ENCODE measurements at places on chromosomes 3 and 15. TPM values are rescaled to one million over a fixed set of nuclear protein-coding genes. Genes with fewer than 3 reads are reported as not detected.

DNA sequence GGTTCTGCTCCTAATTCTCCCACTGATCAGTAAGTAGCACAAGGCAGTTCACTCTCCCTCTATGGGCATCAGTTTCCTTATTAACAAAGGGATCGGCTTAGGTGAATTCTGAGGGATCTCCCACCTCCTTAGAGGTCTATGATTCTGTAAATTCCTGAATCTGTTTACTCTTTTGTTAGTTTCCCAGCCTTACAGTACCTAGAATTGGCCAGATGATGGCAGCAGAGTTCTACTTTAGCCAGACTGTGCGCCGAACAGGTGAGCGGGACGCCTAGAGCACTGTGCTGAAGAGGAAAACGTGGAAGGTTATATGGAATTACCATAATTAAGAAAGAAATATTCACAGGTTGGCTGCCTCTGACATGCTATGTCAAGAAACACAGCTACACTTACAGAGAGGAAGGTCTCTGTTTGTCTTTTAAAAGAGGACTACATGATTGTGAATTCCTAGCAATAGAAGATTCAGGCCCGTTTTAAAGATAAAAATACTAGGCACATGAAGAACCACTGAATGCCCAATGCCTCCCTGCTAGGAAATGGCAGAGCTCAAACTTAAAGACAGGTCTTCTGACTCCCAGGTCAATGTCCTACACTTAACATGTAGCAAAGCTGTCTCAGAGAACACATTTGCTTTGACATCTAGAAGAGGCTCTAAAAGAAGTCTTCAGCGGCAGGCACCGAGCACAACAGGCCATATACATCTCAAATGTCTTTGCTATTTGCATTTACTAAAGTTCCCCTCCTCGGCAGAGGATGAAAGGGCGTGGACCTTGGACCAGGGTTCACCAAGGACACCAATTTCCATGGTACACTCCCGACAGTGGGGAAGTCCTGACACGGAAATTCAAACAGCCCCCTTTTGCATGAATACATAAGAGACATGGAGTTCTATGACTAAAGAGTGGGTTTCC, 259.9 kb downstream of the FGF12 start:
- peak; percentile 75 for DNase-seq

- DNase-seq = no peak
Measured at GRCh38 chr3:130354430-130354829, 9.0 kb downstream of the COL6A5 start.

Gene ALPK3
- total RNA-seq = 38.8 TPM

Gene MESP2
- total RNA-seq = not detected

DNA sequence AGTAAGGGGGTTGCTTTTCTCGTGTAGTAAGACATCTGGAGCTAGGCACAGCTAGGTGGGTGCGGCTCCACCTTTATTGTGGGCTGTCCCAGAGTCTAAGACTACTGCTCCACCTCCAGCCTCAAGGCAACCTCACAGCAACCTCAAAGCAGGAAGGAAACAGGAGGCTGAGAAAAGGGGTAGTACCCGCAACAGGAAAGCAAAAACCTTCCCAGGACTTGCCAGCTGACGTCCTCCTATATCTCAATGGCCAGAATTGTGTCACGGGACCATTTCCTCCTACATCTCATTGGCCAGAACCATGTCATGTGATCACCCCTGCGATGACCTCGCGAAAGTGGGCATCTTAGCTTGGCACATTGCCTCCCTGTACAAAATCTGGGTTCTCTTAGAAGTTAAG, 4.3 kb upstream of the GPR160 start:
- DNase-seq = no peak

GRCh38 chr15:42110367-42110766, 16.0 kb upstream of the PLA2G4D start:
- no peak for DNase-seq

Gene SYNPR
- total RNA-seq = not detected

Gene TMEM40
- not detected for total RNA-seq

DNA sequence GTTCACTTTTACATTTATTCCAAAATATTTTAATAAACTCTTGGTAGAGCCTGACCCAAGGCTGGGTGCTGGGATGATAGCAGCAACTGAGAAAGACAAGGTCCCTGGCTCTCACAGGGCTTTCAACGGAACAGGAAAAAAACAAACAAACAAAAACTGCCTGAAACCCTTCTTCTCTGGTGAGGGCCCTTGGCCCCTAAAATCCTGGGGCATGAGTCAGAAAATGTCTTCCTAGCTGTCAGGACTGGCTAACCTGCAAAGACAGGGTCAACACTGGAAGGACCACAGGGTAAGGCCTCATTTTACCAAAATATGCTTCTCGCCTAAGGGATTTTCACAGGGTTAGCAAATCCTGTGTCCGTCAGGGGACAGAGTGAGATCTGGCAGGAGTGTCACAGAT, 45.7 kb upstream of the WNT5A start:
- DNase-seq = no peak

Gene BOC
- total RNA-seq = under 0.01 TPM

Gene STAC
- 1.2 TPM for total RNA-seq

DNA sequence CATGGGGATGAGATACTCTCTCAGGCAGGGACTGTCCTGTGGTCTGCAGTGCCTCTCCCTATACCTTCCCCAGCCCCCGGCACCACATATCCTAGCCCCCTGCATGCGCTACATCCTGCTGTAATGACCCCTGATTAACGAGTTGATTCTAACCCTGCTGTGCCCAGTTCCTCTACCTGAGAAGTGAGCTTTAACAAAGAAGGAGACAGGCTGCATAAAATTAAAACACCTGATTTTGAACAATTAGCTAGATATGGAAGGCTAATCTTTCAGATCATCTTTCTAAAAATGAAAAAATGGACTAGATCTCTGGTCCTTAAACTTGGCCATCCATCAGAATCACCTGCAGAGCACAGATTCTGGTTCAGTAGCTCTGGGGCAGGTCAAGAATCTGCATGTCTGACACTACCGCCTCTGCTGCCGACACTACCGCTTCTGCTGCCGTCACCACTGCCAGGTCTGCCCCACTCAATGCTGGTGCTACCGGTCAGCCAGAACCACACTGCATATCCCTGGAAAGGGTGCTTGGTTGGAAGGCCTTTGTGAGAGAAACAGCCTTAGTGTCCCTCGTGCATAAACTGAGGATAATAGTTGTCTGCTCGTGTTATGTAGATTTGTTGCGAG, 33.6 kb upstream of the ZBTB38 start:
- DNase-seq = no peak

DNA sequence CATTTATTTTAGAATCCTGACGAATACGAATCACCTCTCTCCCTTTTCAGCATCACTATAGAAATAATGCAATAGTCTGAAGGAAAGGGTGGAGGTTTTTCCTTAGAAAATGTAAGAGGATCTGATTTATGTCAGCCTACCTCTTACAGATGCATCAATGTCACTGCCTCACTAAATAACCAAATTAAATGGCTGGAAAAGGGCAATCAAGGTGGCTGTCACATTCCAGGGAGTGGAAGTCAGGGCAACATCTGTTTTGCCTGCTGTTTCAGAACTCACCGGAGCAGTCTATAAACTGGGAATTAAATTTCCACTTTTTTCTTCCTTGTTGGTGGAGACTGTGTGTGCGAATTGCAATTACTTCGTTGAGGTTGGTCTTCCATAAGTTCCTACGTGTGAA, 299.3 kb upstream of the PDZRN3 start:
- DNase-seq = no peak

Gene SPRED1
- total RNA-seq = 15.8 TPM

GRCh38 chr3:133271042-133271441, 128.8 kb upstream of the BFSP2 start:
- no peak for DNase-seq

- DNase-seq = no peak
Measured at GRCh38 chr3:153285982-153286381, 124.0 kb downstream of the RAP2B start.

DNA sequence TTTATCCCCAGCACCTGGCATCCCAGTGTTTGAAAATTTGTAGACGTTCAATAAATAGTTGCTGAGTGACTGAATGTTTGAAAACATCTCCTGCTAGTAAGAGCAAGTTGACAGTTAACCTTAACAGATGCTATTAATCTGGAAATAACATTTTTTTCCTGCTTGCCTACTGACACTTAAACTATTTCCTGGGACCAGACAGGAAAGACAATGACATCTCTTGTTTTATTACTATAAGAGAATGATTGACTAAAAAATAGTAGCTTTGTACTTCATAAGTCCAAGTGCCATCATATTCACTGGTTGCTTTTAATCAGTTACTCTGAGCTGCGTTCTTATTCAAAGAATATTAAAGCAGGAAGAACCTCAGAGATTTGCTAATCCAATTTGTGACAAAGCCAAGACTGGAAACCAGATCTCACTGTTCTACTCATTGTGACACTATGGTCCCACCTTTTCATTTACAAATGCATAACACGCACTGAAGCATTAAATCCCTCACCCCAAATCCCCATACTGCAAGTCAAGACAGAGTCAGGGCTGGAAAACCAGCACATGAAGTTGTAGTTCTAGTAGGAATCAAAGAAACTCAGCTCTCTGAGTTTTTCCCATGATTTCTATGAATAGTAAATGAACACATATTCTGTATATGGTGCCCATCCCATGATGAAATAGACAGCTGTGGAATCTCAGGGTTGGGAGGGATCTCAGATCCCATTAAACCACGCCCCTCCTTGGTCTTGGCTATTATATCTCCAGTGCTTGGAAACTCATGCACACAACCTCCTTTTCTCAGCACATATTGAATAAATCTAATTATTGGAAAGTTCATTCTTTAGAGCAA, 212.7 kb upstream of the P2RY1 start:
- no peak for DNase-seq

GRCh38 chr3:68239542-68239941, 585.1 kb upstream of the SUCLG2 start:
- no peak for DNase-seq

- DNase-seq = no peak
Measured at GRCh38 chr15:31467361-31467760, 140.7 kb downstream of the KLF13 start.

DNA sequence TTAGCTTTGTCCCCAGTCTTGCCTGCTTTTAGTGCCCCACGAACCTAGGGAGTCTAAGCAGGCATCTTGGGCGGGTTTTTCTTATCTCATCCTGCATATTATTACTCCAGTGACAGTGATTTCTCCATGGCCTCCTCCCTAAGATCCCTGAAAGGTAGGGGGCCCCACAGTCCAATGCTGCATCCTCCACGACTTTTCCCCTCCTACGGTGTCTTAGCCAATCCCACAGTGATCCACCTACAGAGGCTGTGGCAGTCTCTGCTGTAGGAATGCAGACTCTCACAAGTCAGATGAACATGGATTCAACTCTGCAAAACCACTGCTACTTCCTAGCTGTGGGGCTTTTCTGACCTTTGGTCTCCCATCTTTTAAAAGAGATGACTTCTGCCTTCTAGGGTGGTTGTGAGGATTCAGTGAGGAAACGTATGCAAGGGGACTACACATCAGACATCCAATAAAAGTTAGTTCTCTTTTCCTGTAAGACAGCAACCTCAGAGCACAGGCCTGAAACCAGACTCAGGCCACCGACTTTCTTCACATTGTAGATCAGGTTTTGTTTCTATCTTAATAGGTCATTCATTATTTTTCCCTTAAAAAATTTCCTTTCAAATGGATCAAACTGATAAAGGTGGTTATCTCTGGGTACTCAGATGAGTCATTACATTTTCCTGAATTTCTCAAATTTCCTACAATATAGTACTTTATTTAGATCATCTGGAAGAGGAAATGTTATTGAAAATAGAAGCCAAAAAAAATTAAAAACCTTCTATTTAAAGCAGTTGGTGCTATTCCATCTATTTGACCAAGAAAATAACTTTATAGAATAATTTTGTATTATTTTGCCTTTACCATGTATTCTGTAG, 23.2 kb downstream of the ILDR1 start:
- DNase-seq = peak; percentile 9

Gene ARPP21
- total RNA-seq = not detected

DNA sequence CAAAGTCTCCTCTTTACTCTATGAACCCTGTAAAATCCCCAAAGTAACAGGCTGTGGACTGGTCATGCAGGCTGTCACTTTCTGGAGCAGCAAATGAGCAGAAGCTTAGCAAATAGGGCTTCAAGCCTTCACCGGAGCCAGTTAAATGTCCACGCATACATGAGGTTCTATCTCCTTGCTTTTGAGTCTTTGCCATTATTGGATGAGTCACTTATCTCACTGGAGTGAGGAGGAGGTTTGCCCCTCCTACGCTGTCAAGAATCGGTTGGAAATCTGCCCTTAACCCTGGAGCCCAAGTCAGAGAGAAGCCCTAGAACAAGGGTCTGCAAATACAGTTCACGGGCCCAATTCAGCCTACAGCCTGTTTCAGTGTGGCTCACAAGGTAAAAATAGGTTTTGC, 126.1 kb upstream of the CTNNB1 start:
- no peak for DNase-seq

DNA sequence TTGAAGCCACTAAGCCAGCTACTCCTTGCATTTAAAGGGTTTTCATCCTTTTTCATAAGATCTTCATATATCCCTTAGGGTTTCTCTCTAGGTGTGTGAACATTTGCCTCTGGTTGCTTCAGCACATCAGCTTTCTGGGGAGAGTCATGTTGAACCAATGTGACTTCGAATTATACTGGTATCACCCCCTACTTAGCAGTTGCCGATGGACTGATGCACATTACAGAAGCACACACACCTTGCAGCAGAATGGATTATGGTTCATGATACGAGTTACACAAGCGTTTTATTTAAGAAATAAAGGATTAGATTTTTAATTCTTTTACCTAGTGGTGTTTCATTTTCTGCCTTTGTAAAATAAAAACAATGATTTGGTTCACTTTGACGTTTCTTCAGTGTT, 39.6 kb downstream of the FBXO22 start:
- no peak for DNase-seq

Gene CLDN16
- total RNA-seq = 0.34 TPM

- DNase-seq = no peak
Measured at GRCh38 chr3:179735321-179735720, 82.5 kb downstream of the USP13 start.

Gene CIB2
- 2.5 TPM for total RNA-seq

- no peak for DNase-seq
Measured at GRCh38 chr3:150124142-150124541, 153.4 kb upstream of the PFN2 start.

Gene SLC27A2
- 7.1 TPM for total RNA-seq

GRCh38 chr3:178900029-178900646, 171.5 kb downstream of the ZMAT3 start:
- no peak for DNase-seq

Gene HAPLN3
- 95.6 TPM for total RNA-seq

Gene ADAMTS9
- total RNA-seq = 80.3 TPM

Gene GPR160
- 11.2 TPM for total RNA-seq

DNA sequence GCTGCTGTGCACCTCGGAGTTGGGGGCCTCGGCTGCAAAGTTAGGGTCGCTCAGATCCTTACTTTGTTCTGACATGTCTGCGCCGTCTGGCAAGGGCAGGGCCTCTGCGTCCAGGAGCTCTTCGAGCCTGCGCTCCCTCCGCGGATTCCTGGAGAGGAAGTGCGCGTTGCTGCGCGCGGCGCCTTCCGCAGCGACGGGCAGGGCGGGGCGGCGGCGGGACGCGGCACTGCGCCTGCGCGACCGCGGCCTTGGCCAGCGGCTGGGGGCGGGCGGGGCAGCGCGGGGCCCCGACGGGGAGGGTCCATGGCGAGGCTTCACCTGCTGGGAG, at the start of gene NDN:
NDN (minus strand) TSS at position 163 of the 328 bp plus-strand sequence; CDS start at position 75, 88 bp downstream.
- DNase-seq = peak; percentile 3

Measured in dermis blood vessel endothelial cell (primary cell).